Stimulated activated CD8-positive, alpha-beta memory T cell treated with anti-CD3 and anti-CD28 coated beads, Interleukin-4, amount 100 ng/mL, for 48 hours (primary cell): ENCODE measurements at places on chromosomes 11 and 22.

GRCh38 chr11:122213171-122213570 is 97.2 kb upstream of the BLID start:
- DNase-seq = no peak

- no peak for DNase-seq
These were observed 32.9 kb upstream of the FLI1 start for GRCh38 chr11:128660947-128661346.

GRCh38 chr11:73614591-73614990 is 16.7 kb upstream of the FAM168A start:
- DNase-seq = no peak

DNA sequence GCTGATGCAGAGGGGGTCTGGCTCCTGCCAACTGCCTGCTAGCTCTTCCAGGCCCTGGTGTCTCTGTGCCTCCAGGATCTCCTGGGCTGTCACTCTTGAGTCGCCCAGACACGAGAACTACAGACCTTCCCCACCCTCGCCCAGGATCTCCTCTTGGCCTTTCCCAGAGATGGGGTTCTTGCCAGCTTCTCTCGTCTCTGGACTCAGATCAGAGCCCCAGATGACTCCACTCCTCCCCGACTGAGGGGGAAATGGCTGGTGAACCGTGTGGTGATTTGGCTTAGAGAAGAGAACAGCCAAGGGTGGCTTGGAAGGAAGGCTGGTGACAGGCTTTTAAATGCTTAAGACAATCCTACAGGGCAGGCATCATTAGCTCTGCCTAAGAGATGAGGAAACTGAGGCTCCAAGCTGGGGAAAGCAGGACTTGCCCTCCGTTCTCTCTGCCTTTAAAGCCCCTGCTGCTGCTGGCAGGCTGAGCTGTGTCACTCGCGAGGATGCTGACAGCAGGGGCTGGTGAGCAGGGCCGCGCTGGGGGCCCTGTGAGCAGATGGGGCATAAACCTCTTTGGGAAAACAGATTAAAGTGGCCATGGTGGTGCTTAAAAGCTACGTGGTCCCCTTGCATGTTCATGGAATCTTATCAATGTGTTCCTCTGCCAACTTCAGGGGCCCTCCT is 90.3 kb upstream of the THY1 start:
- DNase-seq = no peak

- peak; percentile 24 for DNase-seq
These were observed 8.9 kb upstream of the UCP2 start for GRCh38 chr11:73991471-73992006.

GRCh38 chr22:47200273-47201051 is 438.0 kb downstream of the TBC1D22A start:
- DNase-seq = peak; percentile 10

- no peak for DNase-seq
These were observed 48.7 kb upstream of the USP47 start for GRCh38 chr11:11793073-11793472.

DNA sequence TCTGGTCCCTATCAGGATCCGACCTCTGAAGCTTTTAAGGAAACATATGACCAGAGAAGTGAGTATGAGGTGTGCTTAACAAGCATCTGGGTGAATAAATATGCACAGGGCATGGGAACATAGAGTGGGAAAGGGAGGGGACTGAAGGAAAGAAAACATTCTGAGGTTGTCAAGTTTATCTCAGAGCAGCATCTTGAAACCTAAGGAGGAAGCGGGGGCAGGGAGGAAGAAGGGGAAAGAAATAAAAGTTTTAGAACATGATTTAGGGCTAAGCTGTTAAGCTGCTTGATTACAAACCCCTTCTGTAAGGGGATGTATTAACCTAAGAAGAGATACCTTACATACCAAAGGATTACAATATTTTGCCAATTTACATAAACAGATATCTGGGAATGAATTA is 24.0 kb upstream of the SC5D start:
- no peak for DNase-seq

DNA sequence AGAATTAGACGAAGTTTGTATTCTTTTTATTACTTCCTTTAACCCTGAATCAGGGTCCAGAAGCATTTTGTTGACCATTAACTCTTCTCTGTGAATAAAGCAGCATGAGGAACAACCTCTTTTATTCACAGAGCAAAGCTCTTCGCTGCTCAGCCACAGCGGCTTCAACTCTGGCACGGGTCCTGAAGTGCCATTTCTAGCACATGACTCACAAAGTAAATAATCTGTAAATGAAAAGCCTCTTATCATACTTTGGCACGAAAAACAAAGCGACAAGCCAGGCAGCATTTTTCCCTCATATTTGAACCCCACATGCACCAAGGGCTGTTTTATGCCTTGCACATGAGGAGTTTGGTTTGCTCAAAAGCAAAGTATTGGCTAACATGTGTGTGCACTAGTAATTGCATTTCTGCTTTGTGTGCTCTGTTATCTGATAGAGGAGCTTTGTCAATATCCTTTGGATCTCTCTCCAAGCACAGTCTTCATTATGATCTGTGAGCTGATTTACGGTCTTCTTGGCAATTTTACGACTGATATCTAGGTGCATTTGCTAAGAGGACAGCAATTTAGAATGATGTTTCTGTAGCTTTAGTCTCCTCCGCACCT is 33.0 kb upstream of the APOBEC3A start:
- DNase-seq = no peak

GRCh38 chr11:112508750-112509149 is 248.1 kb upstream of the PLET1 start:
- DNase-seq = no peak

DNA sequence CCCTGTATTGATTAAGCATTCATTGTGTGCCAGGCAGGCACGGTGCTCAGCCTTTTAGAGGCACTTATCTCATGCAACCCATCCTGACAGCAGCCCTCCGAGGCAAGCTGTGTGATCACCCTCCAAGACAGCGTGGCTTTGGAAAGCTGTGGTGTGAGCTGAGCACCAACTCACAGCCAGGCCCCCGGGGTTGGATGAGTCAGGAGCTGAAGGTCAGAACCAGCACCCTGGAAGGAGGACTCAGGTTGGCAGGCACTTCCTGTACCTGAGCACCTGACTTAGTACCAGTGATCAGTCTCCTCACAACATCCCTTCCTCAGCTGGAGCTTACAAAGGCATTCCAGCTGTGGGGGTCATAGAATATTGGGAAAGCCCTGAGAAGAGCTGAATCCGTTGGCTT is 9.0 kb downstream of the PATZ1 start:
- peak; percentile 63 for DNase-seq

DNA sequence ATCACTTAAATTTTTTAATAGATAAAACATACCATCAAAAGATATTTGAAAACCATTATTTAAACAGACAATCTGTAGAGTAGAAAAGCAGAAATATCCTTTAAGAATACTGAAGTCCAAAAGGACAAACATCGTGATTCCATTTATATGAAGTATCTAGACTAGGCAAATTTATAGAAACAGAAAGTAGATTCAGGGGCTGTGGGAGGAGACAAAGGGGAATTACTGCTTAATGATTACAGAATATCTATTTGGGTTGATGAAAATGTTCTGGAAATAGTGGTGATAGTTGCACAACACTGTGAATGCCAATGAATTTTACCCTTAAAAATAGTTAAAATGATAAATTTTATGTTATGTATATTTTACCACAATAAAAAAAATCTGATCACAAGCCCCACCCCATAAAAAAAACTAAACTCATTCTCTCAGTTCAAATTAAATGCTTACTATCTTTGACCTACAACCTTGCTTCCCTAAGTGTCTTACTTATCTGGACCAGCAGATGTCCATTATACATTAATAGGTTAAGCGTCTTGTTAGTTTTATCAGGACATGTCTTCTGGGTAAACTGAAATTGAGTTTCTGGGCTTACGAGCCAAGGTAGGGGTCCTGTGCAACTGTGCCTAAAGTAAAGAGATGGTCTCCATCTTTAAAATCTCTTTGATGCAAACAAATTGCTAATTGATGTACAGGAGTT is 86.3 kb downstream of the FCHSD2 start:
- no peak for DNase-seq

GRCh38 chr11:47609675-47610074 is 15.5 kb upstream of the C1QTNF4 start:
- no peak for DNase-seq

- no peak for DNase-seq
These were observed 97.5 kb upstream of the ALX4 start for GRCh38 chr11:44407211-44407996.

DNA sequence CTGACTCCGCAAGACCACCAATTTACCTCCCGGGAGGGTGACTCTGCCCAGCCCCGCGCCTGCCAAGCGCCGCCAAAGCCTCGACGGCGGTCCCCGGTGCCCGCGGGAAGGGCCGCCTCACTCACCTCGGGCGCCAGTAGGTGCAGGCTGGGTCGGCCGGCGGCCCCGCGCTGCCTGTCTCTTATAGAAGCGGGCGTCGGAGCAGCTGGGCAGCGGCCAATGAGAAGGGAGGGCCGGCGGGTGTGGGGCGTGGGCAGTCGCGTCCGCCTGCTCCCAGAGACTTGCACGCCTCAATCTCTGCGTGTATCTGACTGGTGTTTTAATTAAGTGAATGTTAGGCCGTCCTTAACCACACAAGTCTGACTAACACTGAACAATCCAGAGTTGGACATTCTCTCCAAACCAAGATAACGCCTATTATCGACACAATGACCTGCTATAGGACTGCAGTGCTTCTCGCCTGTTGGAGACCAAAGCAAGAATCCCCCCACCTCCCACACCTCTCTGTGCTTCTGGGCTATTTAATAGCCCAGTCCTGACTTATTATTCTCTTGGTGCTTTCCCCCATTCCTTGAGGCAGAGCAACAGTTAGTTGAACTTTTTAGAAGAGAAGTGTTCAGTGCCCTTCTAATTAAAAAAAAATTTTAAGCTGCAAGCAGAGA is at the start of gene TPH1:
TPH1 (minus strand) TSS at position 154 of the 662 bp plus-strand sequence. CDS start 5,507 bp downstream, outside the sequence.
- DNase-seq = no peak

DNA sequence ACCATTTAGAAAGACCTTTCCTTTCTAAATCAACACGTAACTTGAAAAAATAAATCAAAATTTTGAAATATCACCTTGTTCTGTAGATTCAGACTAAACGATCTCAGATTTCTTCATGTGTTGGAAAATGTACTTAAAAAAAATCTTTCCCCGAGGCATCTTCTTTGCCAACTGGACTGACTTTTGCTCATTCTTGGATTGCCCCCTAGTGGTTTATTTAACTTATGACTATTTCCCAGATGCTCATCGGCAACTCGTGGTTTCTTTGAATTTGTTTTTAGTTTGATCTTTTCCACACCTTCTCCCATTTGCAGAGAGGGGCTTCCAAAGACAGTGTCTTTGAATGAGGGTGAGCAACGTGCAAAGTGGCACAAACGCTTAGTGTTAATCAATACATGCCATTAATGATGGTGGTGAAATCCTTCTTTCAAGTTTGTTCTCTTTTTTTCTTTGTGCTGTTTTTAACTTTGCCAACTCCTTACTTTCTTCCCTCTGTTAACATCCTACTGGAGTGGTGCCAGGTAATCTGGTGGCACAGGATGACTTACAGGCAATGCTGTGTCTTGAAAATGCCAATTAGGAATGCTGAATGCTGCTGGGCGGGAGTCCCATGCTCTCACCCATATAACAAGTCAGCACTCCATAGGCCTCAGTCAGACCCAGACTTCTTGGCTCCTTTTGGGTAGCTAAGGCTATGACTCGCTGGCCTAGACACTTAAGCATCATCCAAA is 18.3 kb downstream of the PRSS23 start:
- no peak for DNase-seq

DNA sequence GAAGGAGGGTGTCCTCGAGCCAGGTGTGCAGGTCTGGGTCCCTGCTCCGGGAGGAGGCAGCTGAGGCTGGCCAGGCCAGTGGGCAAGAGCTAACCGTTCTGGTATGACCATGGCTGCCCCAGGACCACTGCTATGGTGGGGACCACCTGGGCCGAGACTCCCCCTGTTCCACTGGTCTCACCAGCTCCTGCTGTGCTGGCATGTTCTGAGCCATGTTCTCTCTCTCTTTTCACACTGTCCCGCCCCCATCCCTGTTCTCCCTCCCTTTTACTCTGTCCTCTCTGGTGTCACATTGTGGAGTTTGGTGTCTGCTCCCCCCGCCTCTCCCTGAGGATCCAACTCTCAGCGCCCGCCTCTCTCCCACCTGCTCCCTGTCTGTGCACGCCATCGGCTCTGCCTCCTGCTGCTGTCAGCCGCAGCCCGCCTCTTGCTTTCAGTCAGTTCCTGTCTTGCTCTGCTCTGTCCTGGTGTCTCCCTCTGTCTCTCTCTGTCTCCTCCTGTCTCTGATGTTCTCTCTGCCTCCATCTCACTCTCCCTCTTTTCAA is 66.4 kb downstream of the LRRC32 start:
- DNase-seq = peak; percentile 19

DNA sequence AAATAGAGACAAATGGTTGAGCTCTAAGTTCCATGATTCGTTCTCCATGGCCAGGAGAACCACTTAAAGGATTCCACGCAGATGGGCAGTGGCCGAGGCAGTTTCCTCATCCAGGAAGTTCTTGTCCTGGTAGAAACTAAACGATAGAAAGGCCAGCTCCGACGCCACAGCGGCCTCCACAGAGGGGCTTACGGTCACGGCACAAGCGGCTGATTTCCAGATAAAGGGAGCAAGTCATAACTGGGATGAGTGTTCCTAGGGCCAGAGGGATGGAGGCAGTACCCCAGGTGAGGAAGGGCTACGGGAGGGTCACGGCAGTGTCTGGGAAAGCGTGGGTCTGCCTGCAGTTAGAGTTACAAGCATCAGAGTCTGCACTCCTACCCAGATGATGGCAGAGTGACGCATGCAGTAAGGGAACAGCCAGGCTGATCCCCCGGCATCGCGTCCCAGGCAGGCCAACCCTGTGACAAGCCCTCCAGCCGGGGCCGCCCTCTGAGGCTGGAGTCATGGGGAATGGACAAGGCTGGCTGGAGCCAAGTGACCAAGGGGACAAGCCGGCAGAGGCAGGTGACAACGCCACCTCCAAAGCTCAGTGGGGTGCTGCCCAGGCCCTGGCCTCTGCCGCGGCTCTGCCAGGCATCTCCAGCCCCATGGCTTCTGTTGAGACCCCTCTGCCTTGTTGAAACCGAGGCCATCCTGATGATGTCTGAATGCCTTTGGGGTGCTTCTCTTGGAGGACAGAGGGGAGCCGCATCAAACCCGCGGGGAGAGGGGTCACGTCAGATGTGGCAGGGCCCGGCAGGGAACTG is 475.1 kb downstream of the BRD1 start:
- no peak for DNase-seq

GRCh38 chr11:61635787-61636186 is 44.4 kb upstream of the DAGLA start:
- DNase-seq = no peak

DNA sequence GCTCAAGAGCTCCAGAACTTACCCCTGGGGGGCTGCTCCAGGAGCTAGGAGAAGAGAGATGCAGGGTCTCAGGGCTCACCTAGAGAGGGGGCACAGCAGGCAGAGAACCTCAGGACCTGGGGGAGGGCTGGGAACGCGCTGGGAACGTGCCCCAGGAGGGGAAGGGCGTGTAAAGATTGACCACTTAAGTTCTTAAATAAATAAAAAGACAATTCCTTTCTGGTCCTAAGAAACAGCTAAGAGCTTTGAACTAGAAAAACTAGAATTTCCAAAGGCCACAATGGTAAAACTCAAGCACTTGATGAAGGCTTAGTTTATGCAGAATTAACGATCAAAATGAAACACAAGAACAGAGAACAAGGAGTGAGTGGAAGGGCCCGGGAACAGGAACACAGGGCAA is 89.1 kb downstream of the CELSR1 start:
- no peak for DNase-seq

- no peak for DNase-seq
These were observed 31.2 kb downstream of the ARHGAP8 start for GRCh38 chr22:44783581-44783980.
